ENCODE measurements at places on chromosomes 13 and 19.

DNA sequence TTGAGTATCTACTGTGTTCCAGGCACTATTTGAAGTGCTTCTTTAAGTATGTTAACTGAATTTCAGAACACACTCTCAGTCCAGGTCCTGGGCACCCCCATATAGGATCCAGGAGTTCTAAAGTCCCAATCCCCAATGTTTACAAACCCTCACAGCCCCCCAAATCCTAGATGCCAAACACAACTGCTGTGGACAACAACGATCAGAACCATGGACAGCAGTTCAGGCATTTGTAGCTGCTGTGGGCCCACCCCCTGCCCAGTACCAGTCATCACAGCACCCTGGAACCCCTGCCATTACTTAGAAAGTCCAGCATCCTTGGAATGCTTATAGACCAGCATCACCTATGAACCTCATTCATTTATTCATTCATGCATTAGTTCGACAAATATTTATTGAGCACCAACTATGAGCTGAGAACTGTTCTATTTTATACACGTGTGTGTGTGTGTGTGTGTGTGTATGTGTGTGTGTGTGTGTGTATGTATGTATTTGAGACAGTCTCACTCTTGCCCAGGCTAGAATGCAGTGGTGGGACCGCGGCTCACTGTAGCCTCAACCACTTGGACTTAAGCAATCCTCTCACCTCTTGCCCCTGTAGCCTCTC is 19.3 kb upstream of the SDHAF1 start:
- DNase-seq, result no peak

DNA sequence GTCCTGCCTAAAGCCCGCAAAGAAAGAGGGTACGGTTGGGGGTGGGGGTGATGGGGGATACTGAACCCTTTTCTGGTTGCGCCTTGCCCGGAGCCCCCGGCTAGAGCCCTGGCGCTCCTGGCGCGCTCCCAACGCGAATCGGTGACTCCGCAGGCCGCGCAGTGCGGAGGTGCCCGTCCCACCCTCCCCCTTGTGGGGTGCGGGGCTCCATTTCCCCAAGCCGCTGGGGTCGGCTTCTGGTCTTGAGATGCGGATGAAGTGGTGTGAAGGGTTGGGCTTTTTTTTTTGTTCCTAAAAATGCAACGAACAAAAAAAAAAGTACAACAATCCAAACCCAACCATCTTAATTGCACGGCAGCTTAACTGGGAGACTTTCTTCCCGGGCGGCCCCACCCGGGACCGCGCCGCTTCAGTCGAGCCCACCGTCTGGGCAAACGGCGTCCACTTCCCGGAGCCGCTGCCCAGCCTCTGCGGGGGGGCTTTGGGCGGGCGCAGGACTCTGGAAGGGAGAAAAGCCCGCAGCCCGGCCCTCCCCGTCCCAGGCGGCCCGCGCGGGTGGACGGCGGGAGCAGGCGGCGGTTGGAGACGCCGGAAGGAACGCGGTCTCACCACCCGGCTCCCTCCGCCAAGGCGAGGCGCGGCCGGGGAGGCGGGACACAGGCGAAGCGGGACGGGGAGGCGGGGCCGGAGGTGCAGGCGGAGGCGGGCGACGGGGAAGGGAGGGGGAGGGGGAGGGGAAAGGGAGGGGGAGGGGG is 504 bp upstream of the TRIM13 start:
- no peak for DNase-seq

GRCh38 chr13:48862572-48862971 is 113.1 kb upstream of the FNDC3A start:
- DNase-seq, result no peak

DNA sequence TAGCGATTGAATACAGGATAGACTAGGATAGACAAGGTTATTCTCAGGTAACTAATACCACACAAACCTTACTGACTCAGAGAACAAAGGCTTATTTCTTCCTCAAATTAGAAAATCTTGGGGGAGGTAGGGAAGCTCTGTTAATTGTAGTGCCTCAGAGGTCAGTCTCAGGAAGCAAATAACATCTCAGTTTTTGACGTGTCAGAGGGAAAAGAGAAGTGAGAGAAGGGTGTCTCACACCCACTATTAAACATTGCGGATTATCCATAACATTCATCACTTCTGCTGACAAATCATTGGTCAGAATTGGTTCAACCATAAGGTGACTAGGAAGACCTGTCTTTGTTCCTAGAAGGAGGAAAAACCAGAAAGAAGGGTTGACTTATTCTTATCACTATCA is 579.4 kb upstream of the MIR17HG start:
- DNase-seq, result no peak

- no peak for DNase-seq
Observed at GRCh38 chr19:41426952-41427646, at the start of gene B3GNT8. Gene B3GNT8, minus strand, starts transcription at chr19:41427374. Its CDS starts 596 bp downstream, at chr19:41426778.

- no peak for DNase-seq
Observed at GRCh38 chr19:42098781-42099180, 22.8 kb downstream of the ZNF574 start.

Data from NCI-H1436 treated with DMSO at 0.1 percent for 48 hours (cell line).